Frontal cortex (tissue), 4 donors: ENCODE measurements at places on chromosomes 4 and X. TPM values are rescaled to one million over a fixed set of nuclear protein-coding genes. Genes with fewer than 3 reads are reported as not detected.

Gene DRD5
- 2.0 TPM for total RNA-seq

Gene MND1
- total RNA-seq, result 3.7 TPM

Gene FAAH2
- total RNA-seq, result 3.3 TPM

Gene DGKQ
- 6.1 TPM for total RNA-seq

Gene SAGE1
- not detected for total RNA-seq

Gene STARD8
- 1.6 TPM for total RNA-seq

Gene VSIG4
- total RNA-seq, result 15.1 TPM

Gene DGKK
- total RNA-seq, result 0.41 TPM

GRCh38 chr4:183306811-183307210 lies 13.3 kb downstream of the CLDN22 start:
- DNase-seq, result no peak

GRCh38 chr4:150462743-150463142 lies 119.2 kb upstream of the MAB21L2 start:
- no peak for DNase-seq

DNA sequence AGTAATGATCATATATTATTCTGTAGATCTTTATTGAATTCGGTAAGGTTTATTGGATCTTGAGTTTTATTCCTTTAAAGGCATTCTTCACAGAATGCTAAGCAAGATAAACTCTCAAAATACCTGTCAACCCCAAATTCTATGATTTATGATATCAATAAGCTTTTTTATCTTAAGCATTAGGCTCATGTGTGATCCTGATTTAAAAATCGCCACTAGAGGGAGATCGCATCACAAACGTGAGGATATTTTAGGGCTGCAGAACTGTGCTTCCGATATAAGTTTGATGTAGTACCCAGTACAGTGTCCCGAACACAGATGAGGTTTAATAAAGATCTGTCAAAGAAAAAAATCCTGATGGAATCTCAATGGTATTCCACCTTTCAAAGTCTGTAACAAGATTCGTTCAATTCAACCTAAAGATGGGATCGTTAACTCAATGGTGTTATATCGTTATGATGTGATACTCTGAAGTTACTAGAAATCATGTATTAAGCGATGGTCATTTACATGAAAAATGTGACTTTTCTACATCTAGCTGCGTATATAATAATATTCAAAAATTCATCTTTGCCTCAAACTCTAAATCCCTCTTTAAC lies 169.0 kb downstream of the CORIN start:
- no peak for DNase-seq

DNA sequence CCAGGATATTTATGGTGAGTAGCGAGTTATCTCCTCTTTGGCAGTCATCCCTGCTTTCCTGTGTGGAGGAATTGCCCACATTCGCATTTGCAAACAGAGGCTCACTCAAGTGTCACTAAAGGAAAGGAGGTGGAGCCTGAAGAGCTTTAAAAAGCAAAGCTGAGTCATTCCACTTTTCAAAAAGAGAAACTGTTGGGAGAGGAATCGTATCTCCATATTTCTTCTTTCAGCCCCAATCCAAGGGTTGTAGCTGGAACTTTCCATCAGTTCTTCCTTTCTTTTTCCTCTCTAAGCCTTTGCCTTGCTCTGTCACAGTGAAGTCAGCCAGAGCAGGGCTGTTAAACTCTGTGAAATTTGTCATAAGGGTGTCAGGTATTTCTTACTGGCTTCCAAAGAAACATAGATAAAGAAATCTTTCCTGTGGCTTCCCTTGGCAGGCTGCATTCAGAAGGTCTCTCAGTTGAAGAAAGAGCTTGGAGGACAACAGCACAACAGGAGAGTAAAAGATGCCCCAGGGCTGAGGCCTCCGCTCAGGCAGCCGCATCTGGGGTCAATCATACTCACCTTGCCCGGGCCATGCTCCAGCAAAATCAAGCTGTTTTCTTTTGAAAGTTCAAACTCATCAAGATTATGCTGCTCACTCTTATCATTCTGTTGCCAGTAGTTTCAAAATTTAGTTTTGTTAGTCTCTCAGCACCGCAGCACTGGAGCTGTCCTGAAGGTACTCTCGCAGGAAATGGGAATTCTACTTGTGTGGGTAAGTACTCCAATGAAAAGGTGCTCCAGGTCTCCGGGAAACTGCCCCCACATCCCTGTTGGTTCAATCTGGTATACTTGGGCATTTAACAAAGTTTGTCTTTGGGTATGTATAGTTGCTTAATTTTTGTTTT lies at the start of gene EGF:
TSS of gene EGF (plus strand) at position 178 of the 890 bp plus-strand sequence. CDS start at position 631, 453 bp downstream.
- no peak for DNase-seq

DNA sequence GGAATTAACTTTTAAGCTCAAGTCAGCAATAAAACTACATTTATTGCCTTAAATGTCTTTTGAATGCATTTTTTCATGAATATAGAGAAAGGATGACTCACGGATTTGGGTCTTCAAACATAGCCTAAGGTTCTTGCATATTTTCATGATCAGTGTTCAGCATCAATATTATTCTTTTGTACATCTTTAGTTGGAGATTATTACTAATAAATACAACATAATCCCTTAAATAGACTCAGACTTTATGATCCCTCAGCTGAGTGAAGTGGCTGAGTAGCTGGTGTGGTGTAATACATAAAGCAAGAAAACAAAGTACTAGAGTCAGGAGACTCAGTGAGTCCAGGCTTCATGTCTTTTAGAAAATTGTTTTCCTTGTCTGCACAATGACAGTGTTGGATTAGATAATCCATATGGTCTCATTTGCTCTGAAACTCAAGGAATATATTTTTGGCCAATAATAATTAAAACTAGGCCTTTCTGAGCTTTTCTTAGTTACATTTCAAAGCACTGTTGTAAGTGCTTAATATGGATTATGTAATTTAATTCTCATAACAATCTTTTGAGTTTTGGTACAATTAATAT lies 78.3 kb upstream of the UNC5C start:
- DNase-seq, result no peak

- DNase-seq, result peak; percentile 4
These were observed 14.8 kb upstream of the SPARCL1 start for GRCh38 chr4:87543835-87544461.

GRCh38 chr4:7816771-7817170 lies 122.9 kb downstream of the AFAP1 start:
- DNase-seq, result no peak

DNA sequence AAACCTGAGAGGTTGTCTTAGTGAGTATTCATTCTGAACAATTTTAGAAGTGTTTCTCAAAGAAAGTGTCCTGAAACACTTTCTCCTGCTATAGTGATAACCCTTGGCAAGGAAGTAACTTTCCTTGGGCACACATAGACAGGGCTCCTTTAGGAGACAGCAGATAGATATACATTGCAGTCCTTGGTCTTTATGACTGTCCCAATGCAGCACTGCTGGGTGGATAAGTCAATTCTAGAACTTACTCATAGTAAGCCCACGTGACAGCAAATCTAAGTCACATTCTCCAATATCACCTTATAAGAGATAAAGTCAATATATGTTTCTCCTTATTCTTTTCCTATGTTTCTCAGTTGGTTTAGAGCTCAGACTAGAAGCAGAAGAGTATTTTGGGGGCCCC lies 46.7 kb downstream of the GPRASP3 start:
- DNase-seq, result no peak

GRCh38 chr4:150415213-150415612 lies 166.7 kb upstream of the MAB21L2 start:
- DNase-seq, result no peak

DNA sequence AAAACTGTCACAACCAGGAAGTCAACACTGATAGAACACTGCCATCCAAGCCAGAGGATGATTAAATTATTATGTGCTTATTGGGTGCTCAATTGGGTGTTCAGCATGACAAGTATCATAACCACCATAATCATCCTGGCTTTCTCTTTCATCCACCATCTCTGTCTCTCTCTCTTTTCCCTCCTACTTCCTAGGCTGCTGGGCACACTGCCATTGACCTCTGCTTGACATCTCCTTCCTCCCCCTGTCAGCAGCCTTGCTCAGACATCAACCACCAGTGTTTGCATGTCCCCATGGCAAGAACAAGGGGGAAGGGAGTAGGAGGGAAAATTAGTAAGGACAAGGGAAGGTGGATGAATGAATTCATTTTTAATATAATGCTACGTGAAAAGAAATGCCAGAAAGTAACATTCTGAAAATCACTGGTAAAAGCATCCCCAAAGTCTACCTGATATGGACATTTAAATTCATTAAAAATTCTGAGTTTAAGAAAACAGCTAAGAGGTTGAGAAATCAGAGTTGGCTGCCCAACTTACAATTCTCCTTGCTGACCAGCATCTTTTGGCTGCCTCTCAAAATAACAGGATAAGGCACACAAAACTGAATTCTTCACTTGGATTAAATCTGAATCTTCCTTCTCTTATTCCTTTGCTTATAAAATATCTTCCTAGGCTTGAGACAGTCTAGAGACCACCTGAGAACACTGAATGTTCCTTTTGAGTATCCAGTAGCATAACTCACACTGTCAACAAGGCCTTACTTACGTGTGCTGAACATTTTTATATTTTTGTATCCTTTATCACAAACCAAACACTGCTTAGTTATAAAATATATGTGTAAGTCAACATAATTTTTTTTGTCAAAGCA lies 48.5 kb downstream of the SNCA start:
- DNase-seq, result no peak

DNA sequence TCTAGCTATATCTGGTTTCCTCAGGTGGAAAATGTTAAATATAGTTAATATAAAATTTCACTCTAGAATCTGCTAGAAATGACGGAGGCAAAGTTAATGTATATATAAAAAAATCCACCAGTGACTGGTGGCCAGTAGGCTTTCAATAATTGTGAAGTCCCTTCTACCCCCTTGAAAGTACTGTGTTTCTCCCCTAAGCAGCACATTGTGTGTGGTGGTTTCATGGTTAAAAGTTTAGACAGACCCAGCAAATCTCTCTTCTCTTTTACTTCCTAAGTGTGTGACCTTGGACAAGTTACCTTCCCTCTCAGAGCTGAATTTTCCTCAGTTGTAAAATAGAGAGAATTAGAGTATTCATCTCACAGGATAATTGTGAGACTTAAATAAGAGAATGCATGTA lies 600 bp upstream of the HEPH start:
- no peak for DNase-seq

DNA sequence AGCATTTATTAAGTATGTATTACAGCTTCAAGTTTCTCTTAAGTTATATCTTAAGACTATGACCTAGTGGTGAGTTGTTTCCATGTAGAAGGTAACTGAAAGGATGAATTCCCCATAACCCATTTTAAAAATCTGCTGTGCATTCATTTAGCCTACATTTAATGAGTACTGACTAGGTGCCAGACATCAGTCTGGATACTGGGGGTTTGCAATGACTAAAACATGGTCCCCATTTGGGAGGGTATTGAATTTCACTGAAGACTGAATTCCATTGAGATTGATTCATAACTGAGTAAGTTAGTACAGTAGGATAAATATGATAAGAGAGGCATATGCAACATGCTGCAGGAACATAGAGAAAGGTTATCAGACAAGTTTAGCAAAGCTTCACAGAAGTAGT lies 241.5 kb downstream of the FRAS1 start:
- no peak for DNase-seq

DNA sequence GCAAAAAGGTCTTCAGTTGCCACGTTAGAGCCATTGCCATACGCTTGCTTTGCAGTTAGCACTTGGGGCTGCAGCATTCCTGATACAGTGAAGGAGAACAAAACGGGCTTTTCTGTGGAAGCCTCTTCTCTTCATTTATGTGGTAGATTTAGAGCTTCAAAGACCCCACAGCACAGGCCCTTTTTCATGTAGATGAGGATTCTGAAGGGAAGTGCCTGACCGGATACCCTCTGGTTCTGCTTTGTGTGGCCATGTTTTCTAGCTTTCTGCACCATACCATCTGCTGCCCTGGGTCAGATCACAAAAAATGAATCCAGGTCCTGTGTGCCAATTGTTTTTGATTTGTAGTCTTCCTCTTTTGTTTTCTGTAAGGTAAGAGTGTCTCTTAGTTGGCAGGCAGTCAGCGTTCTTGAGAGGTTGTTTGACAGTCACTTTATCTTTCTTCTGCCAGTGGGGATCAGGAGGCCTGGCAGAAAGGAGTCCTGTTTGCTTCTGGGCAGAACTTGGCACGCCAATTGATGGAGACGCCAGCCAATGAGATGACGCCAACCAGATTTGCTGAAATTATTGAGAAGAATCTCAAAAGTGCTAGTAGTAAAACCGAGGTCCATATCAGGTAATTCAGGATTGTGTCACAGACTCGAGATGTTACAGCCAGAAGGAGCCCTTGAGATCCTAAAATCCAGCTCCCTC lies 7.7 kb downstream of the LAP3 start:
- DNase-seq, result no peak

DNA sequence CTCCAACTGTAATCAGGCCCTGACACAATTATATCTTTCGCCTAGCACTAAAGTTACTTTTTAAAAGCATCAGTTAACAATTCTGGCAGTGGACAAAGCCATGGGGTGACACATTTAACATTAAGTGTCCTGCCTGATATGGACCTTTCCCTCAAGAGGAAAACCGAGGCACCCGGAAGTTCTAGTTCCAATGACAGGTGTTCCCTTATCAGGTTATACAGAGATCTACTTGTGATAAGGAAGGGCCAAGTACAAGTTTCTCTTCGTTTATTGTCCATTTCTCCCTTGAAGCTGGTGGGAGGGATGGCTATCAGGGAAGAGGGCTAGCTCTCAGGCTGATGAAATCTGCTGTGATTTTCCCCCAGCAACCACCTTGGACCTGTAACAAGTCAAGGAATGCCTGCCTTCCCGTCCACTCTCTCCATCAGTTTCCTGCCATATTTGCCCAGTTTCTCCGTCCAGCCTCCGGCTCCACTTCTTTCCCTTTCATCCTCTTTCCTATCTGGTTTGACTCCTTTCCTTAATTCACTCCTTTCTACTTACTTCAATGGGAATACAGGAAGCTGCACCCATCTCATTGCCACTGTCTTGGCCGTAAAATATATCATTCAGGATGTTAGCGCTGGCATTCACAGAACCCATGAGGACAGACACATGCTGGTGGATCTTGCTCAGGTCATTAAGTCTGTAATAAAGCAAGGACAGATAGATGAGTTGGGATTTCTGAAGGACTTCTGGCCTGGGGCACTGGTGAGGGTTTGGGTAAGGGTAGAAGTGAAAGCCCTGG lies 95.0 kb downstream of the DGKK start:
- no peak for DNase-seq

- no peak for DNase-seq
These were observed 2618.1 kb downstream of the ARAP2 start for GRCh38 chr4:33626221-33626620.

DNA sequence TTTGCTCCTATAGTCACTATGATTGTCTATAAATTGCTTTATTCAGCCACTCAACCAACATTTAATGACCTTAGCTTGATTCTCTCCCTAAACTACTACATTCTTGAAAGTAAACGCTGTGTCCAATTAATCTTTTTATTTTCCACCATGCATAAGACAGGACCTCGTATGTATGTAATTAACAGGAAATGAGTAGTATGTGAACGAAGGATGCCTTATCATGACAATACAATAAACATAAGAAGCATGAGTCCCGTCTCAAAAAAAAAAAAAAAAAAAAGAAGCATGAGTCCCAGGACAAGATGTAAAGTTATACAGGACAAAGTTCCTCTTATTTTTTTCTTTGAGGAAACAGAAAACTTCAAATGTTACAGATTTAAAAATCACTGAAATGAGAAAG lies 92.5 kb downstream of the PPP3CA start:
- DNase-seq, result no peak
